ENCODE measurements at places on chromosomes 1 and 21.

GRCh38 chr1:248686815-248687214 is 15.8 kb downstream of the OR14I1 start:
- no peak for DNase-seq

- DNase-seq: no peak
These were observed 1352.0 kb upstream of the B3GALT2 start for GRCh38 chr1:194538453-194538852.

GRCh38 chr1:243257189-243257588 is 1.3 kb downstream of the SDCCAG8 start:
- DNase-seq: no peak

DNA sequence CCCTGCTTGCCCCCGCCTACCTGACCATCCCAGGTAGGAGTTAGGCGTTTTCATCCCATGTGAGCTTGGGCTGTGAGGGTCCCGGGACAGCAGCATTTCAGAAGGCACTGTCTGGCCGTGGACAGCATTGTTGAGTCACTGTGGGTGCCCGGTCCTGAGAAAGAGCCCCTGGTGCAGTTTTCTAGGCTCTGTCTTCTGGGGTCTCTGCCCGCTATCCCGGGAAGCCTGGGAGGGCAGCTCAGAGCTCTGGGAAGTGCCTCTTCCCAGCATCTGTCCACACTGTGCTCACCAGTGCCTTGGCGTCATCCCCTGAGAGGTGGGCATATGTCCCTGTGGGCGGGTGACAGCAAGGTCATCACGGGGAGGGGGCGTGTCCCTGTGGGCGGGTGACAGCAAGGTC is 11.4 kb upstream of the ZNF669 start:
- no peak for DNase-seq

DNA sequence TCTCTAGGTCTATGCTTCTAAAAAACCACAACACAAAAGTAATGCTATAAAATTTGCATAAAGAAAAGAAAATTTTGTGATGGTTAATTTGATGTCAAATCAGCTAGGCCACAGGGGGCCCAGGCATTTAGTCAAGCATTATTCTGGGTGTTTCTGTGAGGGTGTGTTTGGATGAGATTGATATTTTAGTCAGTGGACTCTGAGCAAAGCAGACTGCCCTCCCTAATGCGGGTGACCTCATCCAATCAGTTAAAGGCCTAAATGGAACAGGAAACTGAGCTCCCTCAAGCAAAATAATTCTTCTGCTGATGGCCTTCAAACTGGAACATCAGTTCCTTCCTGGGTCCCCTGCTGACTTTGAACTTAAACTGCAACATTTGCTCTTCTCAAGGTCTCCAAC is 358.0 kb downstream of the DSCAM start:
- DNase-seq: no peak

DNA sequence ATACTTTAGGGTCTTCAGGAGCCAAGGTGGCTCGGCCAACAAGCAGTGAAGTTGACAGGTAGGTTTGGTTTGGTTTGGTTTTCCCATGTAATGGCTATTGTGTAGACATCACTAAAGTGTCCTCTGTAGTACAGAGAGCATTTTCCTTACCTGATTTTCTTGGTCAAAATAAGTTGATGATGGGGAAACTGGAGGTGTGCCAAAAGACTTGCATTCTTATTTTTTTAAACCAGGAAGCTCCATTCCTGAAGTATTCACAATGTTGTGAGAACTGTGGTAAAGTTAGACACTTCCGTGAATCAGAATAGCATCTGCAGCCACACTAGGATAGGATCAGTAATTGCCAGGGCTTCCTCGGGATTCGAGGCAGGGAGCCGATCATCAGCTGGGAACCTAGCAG is 2.9 kb downstream of the ZBTB37 start:
- DNase-seq: no peak

GRCh38 chr1:59509341-59509875 is 212.5 kb downstream of the FGGY start:
- no peak for DNase-seq

DNA sequence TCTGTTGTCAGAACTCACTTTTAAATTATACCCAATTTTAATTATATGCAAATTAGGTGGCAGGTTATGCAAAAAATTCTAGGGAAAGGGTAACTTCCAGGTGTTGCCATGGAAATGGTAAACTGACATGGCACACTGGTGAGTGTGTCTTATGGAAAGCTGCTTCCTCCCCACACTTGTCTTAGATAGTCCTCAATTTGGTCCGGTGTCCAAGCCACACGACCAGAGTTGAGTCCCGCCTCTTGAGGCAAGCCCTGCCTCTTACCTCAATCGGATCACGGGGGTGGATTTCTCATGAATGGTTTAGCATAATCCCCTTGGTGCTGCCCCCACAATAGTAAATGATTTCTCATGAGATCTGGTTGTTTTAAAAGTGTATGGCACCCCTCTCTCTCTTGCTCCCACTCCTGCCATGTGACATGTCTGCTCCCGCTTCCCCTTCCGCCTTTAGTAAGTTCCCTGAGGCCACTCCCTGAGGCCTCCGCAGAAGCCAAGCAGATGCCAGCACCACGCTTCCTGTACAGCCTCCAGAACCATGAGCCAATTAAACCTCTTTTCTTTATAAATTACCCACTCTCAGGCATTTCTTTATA is 74.9 kb downstream of the MATN1 start:
- no peak for DNase-seq

DNA sequence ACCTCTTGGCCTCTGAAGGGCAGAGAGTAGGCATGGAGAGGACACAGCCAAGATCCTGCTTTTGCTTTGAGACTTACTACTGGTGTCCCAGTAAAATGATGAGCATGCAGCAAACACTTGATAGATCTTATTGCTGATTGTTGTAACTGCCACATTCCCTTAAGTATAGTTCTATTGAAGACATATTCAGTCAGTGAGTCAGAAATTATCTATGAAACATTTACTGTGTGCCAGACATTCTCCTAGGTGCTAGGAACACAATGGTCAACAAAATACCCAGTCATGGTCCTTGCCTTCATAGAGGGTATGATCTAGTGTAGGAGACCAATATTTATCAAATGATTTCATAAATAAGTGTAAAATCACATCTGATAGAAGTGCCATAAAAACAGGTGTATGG is 13.6 kb downstream of the STYXL2 start:
- DNase-seq: no peak

GRCh38 chr1:43743206-43743605 is 35.9 kb downstream of the ST3GAL3 start:
- no peak for DNase-seq

DNA sequence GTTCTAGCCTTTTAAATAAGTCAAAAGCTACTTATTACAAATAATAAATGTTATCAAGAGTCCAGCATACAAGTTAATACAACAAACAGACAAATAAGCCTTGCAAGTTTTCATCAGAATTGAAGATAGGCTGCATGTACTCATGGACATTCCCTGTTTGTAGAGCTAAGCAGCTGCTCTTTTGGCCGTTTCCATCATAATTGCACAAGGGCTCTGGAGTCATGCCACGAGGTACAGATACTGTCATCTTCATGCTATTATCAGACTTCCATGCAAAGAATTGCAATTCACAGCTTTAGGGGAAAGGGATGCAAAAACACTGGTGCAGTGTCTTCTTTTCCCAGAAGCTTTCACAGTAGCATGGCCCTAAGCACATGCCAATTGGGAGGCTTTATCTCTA is 52.8 kb upstream of the TBX15 start:
- DNase-seq: no peak

GRCh38 chr1:157278383-157279137 is 140.4 kb upstream of the ETV3 start:
- DNase-seq: no peak

- no peak for DNase-seq
These were observed 175.6 kb upstream of the C1orf105 start for GRCh38 chr1:172244865-172245264.

- no peak for DNase-seq
These were observed 116.6 kb upstream of the CDC42BPA start for GRCh38 chr1:227434808-227435444.

DNA sequence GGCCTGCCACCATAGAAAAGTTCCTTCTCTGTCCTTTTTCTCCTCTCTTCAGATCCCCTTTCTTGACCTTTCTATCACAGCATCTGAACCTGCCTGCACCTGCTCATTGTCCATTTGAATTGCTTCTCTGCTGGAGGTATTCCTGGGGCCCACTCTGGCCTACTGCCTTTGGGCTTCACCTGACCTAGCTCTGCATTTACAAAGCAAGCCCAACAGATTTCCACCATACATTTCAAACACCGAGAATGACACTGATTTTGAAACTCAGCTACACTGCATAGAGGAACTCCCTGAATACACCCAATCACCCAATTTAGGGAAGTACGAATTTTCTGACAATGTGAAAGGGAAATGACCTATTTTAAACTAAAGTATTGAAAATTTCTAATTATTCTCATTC is 284.5 kb upstream of the USP25 start:
- DNase-seq: no peak

- no peak for DNase-seq
These were observed 102.8 kb downstream of the PRDM16 start for GRCh38 chr1:3171761-3172160.

DNA sequence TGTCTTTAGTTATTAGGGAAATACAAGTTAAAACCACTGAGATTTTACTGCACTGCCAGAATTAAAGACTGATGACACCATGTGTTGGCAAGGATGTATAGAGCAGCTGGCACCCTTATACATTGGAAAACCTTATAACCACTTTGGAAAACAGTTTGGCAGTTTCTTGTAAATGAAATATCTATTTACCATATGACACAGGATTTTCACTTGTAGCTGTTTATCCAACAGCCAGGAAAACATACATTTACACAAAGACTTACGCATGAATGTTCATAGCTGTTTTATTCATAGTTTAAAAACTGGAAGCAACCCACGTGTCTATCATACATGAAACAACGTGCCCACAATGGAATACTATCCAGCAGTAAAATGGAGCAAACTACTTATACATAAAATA is 45.3 kb downstream of the PRRC2C start:
- DNase-seq: no peak

DNA sequence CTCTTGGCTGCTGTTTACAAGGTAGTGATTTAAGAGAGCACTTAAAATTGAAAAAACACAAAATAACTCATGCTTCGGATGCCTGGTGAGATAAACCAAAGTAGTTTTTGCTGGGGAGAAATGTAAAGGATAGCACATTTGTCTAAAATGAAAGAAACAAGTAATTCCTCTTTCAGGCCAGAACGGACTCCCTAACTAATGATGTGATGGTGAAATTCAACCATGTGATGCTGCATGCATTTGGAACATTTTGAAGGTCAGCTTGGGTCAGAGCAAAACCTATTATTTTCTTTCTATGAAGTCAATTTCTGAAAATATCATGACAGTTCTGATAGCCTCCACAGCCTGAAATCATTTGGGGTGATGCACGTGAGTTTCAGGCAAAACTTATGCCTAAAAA is 27.6 kb downstream of the NMNAT2 start:
- DNase-seq: no peak

GRCh38 chr1:198523182-198523950 is 17.1 kb downstream of the ATP6V1G3 start:
- no peak for DNase-seq

GRCh38 chr1:10980094-10980577 is 32.3 kb upstream of the TARDBP start:
- no peak for DNase-seq

DNA sequence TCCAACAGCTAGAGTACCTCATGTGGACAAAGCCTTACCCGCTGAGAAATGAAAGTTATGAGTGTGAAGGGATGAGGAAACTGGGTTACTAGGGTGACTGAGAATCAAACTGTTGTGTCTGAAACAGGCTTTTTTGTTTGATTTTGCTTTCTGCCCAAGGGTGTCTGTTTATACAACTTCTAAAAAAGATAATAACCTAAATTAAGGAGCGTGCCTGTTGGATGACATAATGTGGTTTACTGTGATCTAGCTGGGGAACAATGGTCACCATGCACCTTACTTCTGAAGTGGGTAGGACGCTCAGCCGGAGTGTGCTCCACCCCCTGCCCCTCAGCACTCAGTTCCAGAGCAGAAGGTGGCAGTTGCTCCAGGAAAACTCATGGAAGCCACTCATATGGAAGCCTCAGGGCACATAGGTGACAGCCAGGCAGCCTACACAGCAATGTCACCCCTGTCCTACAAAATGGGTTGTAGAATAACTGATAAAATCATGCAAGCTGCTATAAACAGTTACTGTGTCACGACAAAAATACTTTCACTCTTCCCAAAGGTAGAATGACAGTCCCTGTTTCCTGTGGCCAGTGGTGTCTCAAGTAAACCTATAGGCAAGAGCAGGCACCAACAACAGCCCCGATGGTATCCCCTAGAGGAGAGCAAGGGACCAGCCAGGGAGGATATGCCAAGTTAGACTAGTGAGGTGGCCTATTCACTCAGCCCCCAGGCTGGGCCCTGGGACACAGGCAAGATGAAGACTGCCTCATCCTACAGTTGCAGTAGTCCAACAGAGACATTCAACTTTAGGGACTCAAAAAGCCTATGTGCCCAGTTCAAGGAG is 29.3 kb downstream of the SIPA1L2 start:
- no peak for DNase-seq

- no peak for DNase-seq
These were observed 11.9 kb downstream of the AHCYL1 start for GRCh38 chr1:109996476-109996875.

DNA sequence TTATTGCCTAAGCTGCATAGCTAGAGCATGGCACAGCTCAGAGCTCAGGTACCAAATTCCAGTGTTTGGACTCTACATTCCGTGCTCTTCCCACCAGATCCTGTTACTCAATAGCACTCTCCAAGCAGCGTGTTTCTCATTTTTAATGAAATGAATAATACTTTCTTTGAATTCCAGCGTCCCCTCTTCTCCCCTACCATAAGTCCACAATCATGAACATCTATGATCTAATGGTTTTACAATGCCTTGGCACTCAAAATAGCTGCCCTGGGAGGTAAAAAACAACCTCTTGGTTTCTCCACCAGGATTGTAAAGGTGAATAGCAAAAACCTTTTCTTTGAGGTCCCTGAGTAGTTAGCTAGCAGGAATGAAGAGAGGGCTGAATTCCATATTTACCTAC is 480.0 kb upstream of the PKN2 start:
- no peak for DNase-seq

DNA sequence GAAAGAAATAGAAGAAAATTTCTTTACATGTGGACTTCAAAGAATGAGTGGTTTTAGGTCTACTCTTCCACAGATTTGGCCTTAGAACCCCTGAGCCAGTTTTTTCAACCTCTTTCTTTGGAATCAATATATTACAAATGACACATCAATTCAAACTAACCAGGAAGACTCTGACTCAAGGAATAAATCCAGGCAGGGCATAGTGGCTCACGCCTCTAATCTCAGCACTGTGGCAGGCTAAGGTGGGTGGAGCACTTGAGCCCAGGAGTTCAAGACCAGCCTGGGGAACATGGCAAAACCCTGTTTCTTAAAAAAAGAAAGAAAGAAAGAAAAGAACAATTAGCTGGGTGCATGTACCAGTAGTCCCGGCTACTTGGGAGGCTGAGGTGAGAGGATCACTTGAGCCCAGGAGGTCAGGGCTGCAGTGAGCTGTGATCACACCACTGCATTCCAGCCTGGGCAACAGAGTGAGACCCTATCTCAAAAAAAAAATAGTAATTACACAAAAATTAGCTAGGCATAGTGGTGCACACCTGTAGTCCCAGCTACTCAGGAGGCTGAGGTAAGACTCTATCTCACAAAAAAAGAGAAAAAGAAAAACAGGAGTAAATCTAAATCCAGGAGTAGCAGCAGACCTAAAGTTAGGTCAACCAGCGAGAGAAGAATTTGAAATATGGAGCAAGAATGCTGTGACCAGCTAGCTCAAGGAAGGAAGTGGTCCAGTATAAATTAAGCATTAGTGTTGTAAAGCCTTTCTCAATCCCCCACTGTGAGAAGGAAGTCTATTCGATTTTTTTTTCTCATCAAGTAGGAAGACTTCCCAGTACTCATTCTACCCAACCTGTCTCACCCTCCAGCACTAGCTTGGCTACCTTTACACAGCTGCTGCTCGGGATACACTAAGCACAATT is 1.9 kb downstream of the SORT1 start:
- no peak for DNase-seq

Measured in activated T-cell treated with anti-CD3 and anti-CD28 coated beads, Interleukin-2, amount 50 U/mL, for 1 hour (primary cell).